Muscle of leg (tissue), 16 donors: ENCODE measurements at places on chromosomes 6 and 20. TPM values are rescaled to one million over a fixed set of nuclear protein-coding genes. Genes with fewer than 3 reads are reported as not detected.

Gene BMP7
- 3.8 TPM for total RNA-seq

Gene OPN5
- 0.18 TPM for total RNA-seq

Gene LGSN
- not detected for total RNA-seq

Gene TBX18
- total RNA-seq = 20.3 TPM

Gene MROH8
- total RNA-seq = 4.5 TPM

Gene HDGFL1
- not detected for total RNA-seq

Gene UBE2C
- total RNA-seq = 23.1 TPM

Gene ADGRF1
- not detected for total RNA-seq

Gene MOG
- not detected for total RNA-seq

Gene TMEM217
- total RNA-seq = 0.49 TPM

Gene FAXC
- total RNA-seq = 1.2 TPM

Gene FNDC1
- 73.6 TPM for total RNA-seq

Gene TP53TG5
- not detected for total RNA-seq

Gene C20orf141
- not detected for total RNA-seq

DNA sequence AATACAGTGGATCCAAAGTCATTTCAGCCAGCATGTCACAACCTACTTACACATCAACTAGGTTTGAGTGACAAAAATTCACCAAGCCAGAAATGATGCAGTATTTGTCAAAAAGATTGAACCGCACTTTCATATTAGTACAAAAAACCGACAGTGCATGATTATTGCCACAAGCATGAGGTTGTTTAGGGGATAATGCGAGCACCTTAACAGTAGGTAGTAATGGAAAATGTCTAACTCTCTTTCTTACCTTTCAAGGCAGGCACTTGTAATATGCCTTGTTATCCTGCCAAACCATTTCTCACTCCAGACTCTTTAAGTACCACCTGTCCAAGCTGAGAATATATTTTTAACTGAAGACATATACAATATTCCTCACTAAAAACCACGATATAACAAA lies 270.3 kb upstream of the THEMIS start:
- no peak for DNase-seq

- DNase-seq = no peak
Measured at GRCh38 chr20:49695830-49696229, 17.8 kb downstream of the B4GALT5 start.

GRCh38 chr6:127606131-127606562 lies 29.2 kb downstream of the C6orf58 start:
- peak; percentile 13 for DNase-seq

- DNase-seq = peak; percentile 67
Measured at GRCh38 chr20:55569084-55569483, 436.2 kb downstream of the CBLN4 start.

DNA sequence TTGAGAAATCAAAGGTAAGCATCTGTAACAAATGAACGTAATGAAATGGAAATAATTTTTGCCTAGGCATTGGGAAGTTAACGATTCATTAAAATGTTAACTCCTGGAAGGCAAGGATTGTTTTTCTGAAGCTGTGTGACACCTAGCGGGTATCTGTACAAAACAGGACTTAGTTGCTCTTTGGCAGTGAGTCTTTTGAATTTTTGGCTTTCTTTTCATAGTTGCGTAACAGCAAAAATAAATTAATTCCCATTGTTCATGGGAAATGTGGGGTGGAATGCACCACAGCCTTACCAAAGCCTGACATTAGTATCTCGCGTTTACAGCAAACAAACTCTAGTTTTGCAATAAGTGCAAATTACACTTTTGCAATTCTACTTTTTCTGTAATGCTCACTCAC lies 92.7 kb upstream of the DTNBP1 start:
- DNase-seq = peak; percentile 39

DNA sequence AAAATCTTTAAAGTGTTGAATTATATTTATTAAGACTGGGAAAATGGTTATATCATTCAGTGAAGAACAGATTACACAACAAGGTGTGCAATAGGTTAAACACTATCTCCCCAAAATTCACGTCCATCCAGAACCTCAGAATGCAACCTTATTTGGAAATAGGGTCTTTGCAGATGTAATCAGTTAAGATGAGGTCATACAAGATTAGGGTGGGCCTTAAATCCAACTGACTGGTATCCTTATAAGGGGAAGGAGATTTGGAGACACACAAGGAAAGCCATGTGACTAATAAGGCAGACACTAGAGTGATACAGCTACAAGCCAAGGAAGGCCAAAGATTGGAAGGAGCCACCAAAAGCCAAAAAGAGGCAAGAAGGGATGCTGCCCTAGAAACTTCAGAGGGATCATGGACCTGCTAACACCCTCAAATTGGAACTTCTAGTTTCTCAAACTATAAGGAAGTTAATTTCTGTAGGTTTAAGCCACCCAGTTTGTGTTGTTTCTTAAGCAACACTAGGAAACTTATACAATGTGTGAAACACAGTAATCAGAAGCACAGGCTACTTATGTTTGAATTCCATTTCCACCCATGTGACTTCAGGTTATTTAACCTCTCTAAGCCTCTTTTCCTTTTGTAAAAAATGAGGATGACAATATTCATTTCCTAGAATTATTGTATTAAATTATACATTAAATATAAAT lies 16.9 kb downstream of the ILRUN start:
- DNase-seq = no peak

GRCh38 chr6:100979267-100979666 lies 98.1 kb upstream of the ASCC3 start:
- DNase-seq = no peak

DNA sequence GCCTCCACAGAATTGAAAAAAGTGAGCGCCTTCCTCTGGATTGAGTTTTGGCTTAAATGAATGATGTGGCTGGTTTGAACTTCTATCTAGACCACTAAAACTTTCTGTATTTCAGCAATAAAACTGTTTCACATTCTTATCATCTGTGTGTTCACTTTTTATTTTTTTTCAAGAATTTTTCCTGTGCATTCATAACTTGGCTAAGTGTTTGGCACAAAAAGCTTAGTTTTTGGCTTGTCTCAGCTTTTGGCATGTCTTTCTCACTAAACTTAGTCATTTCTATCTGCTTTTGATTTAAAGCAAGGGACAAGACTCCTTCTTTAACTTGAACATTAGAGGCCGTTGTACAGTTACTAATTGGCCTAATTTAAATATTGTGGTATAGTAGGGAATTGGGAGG lies 1015.1 kb downstream of the EPHA7 start:
- DNase-seq = peak; percentile 91

DNA sequence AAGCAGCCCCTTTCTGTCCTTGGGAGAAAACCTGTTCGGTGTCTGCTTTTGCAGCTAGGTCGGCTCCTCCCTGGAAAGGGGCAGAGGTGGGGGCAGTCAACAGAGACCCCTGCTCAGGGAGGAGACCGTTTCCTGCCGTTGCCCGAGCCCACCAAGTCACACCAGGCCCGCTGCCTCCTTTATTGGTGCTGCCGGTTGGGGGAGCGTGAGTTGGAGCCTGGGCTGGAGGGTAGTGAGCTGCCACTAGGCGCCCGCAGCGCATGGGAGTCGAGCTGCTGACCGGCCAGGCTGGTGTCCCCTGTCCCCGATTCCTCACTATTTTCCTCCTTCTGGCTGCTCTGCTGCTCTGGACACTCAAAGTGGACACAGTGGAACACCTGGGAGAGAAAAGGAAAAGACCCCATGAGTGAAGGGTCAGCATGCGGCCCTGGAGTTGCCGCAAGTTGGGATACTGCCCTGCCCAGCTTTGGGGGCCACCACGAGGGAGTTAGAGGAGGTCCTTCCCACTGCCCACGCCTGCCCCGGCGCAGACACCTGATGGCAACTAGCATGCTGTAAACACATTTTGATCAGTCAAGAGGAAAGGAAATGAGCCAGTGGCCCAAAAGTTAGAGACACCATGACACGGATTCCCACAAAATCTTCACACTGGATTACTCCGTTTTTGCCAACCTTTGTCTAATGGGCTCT lies 355.4 kb downstream of the ZFAND3 start:
- no peak for DNase-seq

DNA sequence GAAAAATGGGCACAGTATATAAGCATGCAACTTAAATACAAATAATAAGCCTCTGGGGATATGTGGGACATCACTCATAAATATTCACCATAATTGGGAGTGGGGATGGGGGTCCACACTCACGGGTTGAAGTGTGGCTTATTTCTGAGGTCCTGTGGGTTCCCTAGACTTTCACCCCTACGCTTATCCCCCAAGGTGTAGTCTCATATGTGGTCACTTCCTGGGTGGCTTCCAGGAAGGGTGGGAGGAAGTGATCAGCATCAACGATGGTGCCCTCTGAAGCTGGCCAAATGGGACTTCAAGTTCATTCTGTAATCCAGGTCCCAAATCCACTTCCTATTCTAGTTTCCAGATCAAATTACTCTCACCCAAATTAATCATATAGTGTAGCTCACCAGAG lies 59.5 kb downstream of the GNAS start:
- DNase-seq = no peak

DNA sequence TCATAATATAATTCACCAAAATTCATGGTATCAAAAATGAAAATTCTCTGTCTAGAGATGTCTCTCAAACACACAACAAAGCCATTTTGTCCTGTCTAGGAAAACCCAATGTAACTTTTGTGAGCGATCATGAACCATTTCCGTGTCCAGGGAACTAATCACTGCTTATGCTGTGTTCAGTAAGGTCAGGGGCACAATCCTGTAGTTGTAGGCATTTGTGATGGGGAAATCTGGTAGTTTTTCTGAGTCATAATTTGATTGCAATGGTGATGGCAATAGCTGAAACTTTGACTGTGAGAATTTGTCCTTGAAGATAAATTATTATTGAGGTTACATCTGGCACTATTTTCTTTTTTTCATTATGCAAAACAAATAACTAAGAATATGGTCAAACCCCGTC lies 21.0 kb upstream of the GCLC start:
- no peak for DNase-seq

GRCh38 chr6:111606620-111607115 lies 990 bp upstream of the TRAF3IP2 start:
- DNase-seq = peak; percentile 49

GRCh38 chr6:2575236-2575635 lies 175.5 kb downstream of the MYLK4 start:
- DNase-seq = no peak

DNA sequence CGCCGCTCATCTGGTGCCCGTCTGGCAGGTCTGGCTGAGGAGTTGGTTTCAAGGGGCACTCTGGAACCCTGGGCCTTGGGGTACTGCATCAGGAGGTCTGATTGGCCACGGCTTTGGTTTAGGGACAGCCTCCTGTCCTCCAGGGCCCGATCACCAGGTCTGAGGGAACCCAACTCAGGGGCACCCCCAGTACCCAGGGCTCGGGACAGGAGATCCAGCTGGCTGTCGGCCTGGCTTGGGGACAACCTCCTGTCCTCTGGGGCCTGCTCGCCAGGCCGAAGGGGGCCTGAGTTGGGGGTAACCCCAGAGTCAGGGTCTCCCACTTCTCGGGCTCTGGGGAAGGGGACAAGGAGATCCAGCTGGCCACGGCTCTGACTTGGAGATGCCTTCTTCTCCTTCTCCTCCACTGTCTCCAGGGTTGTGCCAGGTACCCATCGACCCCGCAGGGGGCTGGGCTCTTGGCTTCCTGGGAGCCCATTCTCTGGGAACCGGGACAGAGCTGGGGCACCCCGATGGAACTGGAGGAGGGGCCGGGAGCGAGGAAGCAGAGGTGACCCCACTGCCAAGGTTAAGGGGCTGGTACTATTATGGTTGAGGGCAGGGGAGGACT lies 2.4 kb upstream of the EIF6 start:
- no peak for DNase-seq

GRCh38 chr6:158758941-158759479 lies 60.2 kb downstream of the EZR start:
- no peak for DNase-seq

- DNase-seq = peak; percentile 23
Measured at GRCh38 chr20:24954566-24954965, 5.5 kb downstream of the CST7 start.

GRCh38 chr6:113631666-113632065 lies 225.5 kb upstream of the MARCKS start:
- no peak for DNase-seq

DNA sequence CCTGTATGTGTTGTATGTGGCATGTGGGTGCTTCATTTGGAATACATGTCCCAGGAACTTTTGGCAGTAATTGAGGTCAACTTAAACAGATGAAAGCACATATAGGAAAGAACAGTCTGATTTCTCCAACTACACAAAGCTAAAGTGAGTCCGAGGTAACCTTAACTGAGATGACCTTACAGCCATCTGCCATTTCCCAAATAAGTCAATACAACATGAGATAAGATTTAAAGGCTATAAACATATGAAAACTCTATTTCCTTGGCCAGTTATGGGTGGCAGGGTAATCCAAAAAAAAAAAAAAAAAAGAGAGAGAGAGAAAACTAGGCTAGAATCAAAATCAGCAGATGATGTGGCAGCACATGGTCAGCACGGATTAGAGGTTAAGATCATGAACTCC lies 1068.3 kb downstream of the KHDRBS2 start:
- no peak for DNase-seq

- peak; percentile 41 for DNase-seq
Measured at GRCh38 chr20:2103461-2104153, 2.0 kb downstream of the STK35 start.

DNA sequence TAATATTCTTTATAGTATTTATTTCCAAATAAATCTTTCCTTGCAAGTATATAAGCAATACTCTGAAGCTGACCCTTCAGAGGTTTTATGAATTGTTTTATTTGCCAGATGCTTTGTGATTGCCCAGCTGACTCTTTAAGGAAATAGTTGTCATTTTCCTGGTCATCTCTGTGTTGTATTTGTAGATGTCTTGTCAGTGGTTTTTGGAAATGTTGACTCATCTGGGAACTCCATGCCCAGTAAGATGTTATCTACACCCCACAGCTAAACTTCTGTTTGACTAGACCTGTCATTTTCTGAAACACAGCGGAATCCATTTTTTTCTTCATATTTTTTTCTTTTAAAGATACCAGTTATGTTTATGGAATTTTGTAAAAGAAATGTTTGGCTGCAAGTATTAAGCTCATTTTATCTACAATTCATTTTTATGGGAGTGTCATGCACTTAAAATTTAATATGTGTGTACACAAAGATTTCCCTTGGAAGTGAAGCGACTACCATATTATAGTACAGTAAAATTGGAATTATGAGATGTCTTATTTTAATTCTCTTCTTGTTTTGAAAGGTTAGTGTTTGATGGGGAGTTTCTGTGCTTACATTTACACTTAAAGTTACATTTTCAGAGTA lies 491.0 kb downstream of the NKAIN2 start:
- no peak for DNase-seq
